ENCODE measurements at places on chromosomes 3 and 15. TPM values are rescaled to one million over a fixed set of nuclear protein-coding genes. Genes with fewer than 3 reads are reported as not detected.

DNA sequence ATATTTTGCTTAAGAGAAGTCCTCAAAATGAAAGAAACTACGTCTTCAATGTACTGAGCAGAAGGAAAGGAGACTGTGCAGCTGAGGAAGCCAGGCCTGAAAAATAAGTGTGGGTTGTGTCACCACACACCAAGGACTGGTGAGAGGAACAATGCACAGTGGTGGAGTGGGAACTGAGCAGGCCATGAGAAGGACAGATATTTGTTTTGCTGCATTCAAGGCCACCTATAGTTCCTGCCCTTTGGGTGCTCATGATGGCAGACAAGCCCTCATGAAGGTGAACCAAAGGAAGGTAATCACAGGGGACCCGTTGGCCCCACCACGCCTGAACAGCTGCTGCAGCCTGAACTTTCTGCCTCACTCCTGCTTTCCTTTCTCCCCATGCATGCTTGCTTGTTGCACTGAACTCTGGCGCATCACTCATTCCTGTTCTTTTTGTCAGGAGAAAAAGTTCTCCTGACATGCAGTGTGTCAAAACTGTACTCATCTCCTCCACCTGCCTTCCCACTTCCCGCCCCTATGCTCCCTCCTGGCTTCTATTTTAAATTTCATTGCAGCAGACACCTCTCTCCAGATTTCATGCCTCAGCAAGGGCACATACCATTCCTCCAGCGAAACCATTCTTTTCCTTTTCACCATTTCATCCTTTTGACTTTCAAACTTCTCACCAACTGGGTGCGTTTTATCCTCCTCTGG is 2.2 kb upstream of the RNF7 start:
- no peak for DNase-seq

DNA sequence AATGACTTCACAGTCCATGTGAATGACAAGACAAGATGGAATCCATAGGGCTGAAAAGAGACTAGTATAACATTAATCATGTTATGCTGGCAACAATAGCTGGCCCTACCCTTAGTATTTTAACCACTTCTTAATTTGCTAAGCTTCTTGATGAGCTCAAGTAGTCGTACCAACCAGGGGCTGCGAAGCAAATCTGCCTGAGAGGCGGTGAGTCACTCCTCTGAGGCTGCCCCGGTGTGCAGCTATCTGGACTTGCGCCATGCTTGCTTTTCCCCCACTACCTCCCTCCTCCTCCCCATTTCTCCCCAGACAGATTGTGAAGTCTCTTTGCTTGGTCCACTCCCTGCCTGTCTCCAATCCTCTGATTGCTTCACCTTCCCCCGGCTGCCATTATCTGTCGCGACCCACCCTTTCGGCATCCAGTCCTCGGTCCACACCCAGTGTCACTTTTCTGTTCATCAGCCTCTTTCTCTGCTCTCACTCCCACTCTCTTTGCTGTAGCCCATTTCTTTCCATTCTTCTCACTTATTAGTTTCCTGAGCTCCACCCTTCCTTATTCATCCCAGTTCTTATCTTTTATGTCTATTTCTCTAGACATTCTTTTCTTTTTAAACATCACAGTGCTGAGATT is 42.7 kb downstream of the DUT start:
- no peak for DNase-seq

- DNase-seq = no peak
Measured at GRCh38 chr15:74123131-74123429, 7.3 kb upstream of the ISLR2 start.

The SPTSSB gene
- total RNA-seq = 1.0 TPM
